Stimulated activated CD8-positive, alpha-beta memory T cell treated with anti-CD3 and anti-CD28 coated beads, Interleukin-2, amount 100 ng/mL, for 48 hours (primary cell): ENCODE measurements at places on chromosomes 2 and 18.

DNA sequence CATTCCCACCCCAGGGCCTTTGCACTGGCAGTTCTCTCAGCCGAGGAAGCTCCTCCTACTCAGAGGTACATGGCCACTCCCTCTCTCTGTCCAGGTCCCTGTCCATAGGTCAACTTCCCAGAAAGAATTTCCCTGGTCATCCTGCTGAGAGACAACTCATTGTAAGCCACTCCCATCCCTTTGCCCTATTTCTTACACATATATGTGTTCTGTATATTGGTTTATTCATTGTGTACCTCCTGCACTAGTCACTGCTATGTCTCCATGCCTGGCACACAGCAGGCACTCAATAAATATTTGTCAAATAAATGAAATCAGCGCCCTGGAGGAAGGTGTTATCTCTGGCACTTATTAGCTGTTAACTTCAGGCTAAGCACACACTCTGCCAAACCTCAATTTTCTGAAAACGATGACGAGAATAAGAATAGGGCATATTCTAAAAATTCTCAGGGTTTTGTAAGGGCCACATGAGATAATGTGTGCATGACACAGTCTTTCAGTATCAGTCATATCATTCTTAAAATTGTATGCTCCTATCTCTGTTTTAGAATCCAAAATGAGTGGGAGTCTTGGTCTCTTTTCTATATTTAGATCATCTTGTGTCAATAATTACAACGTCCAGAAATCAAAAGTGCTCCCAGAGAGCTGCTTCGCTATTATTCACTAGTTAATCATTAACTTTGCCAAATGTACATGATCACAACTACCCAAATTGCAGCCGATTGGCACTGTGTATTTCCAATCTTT lies 198.0 kb downstream of the ALK start:
- DNase-seq: no peak

DNA sequence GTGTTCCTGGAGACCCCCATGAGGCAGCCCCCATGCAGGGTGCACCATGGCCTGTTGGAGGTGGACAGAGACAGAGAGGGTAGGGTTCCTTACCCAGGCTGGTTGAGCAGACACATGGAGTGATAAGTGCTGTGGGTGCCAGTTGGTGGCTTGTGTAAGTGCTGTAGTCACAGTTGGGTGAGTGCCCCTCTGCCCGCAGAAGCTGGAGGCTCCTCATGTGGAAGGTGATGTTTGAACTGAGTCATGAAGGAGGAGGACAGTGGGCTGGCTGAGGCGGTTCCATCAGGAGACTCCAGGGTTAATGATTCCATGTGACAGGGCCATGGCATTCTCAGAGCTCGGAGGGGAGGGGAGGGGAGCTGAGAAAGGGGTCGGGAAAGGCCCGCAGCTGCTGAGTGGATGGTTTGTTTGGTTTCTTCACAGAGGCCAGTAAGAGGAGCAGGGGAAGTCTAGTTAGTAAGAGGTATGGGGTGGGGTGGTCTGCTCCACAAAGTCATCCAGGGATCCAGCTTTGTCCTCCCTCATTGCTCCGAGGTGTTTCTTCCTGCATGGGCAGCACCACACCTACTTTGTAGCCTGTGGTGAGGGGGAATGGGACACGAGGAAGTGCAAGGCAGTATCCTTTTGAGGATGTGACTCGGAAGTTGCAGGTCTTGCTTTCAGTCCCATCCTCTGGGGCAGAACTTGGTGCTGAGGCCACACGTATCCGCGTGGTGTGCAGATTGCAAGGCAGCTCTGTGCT lies 13.6 kb downstream of the IMPA2 start:
- no peak for DNase-seq

DNA sequence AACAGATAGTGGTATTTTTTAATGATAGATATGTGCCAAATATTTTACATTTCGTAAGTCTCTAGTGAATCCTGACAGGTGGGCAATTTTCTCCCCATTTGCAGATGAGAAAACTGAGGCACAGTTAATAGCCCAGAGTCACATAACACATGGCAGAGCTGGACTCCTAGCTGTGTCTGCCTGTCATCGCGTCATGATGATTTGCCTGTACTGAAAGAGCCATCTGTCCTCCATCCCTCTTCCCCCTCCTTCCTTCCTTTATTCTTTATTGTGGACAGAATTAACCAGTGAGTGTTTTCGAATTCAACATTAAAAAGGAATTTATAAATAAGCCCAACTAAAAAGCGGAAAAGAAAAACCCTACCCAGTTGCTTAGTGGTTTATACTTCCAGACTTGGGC lies 3.2 kb downstream of the DNAJB2 start:
- DNase-seq: no peak

DNA sequence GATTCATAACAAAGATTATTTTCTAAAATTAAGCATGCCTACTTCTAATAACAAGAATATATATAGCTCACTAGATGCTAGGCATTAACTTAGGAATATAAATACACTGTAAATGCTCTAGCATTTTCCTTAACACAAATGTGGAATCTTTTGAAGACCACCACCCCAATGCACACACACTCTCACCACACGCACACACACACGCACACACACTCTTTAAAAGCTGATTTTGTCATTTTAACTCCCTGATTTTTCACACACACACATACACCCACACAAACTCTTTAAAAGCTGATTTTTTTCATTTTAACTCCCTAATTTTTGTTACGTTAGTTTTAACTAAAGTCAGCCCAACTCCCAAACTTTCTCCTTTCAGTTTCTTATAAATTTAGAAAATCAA lies 3.0 kb downstream of the COL5A2 start:
- DNase-seq: no peak

- no peak for DNase-seq
Measured at GRCh38 chr2:63740943-63741342, 100.8 kb upstream of the UGP2 start.

- DNase-seq: no peak
Measured at GRCh38 chr18:43442571-43442970, 165.3 kb upstream of the SYT4 start.

- no peak for DNase-seq
Measured at GRCh38 chr18:28972333-28972907, 795.5 kb upstream of the CDH2 start.

- DNase-seq: no peak
Measured at GRCh38 chr18:22471546-22472131, 53.9 kb upstream of the CTAGE1 start.

DNA sequence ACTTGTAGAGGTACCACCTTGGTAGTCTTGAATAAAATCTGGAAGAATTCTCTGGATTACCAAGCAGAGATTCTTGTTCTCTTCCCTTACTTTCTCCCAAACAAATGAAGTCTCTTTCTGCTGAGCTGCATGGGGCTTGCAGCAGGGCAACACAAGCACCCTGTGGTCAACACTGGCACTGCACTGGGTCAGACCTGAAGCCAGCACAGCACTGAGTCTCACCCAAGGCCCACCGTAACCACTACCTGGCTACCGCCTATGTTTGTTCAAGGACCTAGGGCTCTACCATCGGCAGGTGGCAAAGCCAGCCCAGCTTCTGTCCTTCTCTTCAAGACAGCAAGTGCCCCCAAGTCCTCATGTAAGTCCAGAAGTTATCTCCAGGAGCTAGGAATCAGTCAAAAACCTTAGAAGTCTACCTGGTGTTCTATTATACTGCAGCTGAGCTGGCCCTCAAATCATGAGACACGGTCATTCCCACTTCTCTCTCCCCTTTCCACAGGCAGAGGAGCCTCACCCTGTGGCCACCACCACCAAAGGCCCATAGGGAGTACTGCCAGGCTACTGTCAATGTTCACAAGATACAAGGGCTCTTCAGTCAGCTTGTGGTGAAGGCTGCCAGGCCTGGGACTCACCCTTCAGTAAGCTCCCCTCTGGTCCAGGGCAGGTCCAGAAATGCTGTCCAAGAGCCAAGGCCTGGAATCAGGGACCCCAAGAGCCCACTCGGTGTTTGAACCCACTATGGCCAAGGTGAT lies 18.4 kb downstream of the VPS54 start:
- no peak for DNase-seq

DNA sequence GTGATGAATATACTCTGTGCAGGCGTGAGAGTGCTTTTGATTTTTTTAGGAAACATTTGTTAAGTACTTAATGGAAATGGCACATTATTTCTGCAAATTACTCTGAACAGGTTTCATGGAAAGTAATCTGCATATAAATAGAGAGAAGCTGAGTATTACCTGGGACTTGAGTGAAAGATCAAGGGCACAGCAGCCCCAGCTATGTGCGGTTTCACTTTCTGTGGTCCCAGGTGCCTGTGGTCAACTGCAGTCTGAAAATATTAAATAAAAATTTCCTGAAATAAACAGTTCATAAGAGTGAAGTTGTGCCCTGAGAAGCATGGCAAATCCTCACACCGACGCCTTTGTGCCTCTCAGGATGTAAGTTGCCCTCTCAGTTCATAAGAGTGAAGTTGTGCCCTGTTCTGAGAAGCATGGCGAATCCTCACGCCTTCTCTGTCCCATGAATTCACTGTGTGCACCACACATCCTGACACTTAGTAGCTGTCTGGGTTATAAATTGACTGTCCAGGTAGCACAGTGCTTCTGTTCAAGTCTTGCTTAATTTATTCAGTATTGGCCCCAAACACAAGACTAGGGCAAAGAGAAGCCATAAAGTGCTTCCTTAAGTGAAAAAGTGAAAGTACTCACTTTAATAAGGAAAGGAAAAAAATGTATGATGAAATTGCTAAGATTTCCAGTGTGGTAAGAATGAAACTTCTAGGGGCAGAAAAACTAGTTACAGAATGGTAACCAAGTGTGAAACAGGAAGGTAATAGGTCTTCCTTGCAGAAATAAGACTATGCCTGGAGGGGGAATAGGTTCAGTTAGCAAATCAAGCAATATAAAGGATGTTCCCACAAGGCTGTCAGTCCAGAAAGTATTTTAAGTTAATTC lies 4.3 kb upstream of the SNTG2 start:
- DNase-seq: no peak

GRCh38 chr2:42902939-42903709 lies 110.7 kb upstream of the HAAO start:
- DNase-seq: no peak

GRCh38 chr18:51383711-51384110 lies 186.2 kb upstream of the MEX3C start:
- DNase-seq: no peak

GRCh38 chr2:27988718-27989117 lies 98.2 kb downstream of the BABAM2 start:
- DNase-seq: no peak

GRCh38 chr2:89850481-89850880 lies 1159.0 kb downstream of the RPIA start:
- DNase-seq: no peak

- no peak for DNase-seq
Measured at GRCh38 chr2:216498070-216498378, 620 bp upstream of the RPL37A start.

DNA sequence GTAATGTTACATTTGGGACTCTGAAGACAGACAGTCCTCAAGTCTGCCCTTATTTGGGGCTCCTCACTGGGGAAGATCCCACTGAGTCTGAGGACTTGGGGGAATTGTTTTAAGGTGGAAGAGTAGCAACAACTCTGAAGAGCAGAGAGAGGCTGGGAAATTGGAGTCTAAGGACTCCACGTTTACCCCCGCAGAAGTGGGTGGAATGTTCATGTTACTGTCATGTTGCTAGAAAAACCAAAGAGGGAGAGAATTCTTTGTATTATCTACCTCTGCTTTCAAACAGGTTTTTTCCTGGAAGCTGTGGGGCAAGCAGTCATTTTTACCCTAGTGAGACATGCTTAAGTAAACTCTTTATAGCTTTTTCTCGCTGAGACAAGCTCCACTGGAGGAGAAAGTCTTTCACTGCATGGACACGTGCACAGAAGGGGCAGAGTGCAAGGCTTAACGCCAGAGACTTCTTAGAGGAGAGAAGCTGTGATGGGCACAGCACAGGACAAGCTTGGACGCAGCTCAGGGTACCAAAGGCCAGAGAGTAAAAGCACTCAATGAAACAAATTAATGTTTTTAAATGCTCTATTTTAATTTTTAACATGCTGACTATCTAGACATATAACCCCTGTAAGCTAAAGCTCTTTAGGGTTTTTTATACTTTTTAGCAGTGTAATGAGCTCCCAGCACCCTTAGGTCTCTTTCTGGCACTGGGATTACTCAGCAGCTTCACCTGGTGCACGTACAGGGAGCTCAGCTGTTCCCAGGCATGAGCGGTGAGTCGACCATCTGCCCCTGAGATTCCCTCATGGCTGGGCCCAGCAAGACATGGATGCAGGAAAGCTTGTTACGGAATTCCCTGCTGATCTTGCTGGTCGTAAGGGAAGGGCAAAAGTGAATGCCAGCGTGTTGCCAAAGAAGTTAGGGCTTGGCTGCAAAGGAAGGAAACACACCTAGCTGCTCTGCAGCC lies 54.5 kb upstream of the BIN1 start:
- DNase-seq: no peak

DNA sequence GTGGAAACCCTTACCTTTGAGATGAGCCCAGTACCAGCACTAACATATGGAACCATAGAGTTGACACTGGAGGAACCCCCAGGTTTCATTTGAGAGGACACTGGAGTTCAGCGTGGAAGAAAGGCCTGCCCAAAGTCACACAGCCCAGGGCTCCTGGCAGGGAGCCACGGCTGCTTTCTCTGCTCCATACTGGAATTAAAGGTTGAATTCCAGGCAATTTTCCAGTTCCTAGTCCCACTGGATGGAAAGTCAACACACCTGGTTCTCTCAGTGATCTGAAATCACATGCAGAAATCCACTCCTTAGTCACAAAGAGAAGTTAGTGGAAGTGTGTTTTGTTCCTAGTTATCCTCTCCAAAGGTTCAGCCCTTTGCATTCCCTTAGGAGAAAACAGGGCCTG lies 336.1 kb upstream of the SKOR2 start:
- no peak for DNase-seq

DNA sequence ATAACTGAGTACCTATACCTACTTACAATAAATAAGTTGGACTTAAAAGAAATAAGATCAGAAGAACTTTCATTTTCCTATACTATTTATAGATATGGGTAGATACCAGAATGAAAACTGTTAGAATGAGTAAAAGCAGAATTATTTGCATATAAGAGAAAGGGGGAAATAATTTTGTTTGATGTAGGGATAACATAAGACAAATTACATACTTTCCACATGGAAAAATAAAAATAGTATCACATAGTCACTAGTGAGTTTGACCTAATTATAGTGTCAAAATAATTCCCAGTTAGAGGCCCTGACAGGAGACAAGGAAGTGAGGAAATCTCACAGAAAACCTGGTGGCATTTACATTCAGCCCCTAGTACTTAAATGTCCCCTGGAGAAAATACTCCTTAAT lies 28.6 kb downstream of the KCMF1 start:
- DNase-seq: no peak

DNA sequence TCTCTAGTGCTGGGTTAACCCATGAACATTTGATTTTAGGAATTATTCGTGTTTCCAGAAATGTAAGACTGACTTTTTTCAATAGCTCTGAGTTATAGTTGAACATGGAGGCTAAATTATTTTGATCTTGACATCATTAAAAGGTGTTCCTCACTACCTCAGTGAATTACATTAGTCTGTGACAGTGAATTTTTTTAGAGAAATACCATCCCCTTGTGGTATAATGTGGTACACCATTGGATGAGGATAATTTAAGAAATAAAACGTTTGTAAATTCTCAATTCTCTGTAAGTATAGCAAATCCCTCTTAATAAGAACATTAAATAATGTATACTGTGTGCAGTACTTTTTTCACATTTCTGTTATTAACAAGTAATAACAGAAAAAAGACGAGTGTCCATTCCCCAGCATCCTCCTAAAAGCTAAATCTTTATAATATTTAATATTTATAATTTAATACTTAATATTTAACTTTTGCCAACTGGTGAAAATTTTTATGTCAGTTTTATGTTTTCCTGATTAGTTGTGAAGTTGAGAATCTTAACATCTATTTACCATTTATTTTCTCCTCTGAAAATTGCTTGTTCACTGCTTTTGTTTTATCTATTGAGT lies 70.3 kb upstream of the CWC22 start:
- DNase-seq: no peak

GRCh38 chr2:94861308-94862152 lies 9.7 kb upstream of the TEKT4 start:
- DNase-seq: no peak
